PC-3 (cell line): ENCODE measurements at places on chromosomes 5 and 9.

DNA sequence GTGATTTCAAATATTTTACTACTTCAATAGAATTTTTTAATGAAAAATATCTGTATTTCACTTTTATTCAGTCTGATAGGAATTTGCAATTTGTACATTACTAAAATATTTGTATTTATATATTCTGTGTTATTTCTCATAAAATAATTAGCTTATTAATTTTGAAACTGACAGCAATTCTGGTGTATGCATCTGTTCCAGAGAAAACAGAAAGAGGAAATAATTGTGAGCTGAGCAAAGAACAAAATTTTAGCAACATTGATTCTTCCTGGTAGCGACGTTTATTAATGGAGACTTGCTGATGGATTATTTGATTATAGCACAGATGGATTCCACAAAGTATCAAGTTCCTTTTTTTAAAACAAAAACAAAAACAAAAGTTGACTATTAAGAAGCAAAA, 61.0 kb downstream of the ST8SIA4 start:
- no peak for DNase-seq

DNA sequence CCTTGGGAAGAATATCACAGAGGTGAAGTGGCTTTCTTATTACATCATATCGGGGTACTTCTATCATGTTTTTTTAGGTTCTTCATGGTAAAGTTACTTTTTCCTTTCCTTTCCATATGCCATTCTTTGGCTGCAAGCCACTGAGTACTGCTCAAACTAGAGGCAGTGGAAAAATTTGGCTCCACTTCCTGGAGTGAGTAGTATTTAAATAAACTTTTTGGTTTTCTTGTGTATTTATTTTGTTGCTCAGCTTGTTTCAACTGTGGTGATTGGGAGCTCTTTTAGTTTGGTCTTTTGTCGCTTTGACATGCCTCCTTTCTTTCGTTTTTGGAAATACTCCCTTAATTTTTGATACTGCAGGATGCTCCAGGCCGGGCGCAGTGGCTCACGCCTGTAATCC, 69.8 kb downstream of the WDR70 start:
- DNase-seq = peak; percentile 27

DNA sequence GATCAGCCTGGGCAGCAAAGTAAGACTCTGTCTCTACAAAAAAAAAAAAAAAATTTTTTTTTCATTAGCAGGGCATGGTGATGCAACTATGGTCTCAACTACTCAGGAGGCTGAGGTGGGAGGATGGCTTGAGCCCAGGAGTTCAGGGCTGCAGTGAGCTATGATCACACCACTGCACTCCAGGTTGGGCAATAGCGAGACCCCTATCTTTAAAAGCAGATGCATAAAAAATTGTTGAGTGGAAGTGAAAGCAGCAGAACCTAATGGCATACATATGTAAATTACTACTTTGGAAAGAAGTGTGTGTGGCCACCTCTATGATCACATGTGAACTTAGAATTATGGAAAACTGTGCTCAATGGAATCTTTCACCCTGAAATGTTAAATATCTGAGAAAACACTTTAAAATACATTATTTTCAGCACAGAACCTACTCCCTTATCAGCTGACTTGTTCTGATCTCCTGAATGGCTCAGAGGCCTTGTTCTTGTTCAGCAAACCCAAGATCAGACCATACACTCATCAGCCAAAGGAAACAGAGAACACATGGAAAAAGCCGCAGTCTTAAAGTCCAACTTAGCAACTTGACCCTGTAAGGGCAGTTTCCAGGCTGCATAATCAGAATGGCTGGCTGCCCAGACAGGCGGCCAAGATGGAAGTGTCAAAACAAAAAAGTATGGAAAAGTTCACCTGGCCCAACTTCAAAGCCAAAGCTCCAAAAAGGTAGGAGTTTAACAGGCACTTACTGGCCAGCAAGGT, 56.5 kb downstream of the SIL1 start:
- peak; percentile 22 for DNase-seq

GRCh38 chr9:98584059-98584458, 124.7 kb downstream of the GABBR2 start:
- DNase-seq = no peak

DNA sequence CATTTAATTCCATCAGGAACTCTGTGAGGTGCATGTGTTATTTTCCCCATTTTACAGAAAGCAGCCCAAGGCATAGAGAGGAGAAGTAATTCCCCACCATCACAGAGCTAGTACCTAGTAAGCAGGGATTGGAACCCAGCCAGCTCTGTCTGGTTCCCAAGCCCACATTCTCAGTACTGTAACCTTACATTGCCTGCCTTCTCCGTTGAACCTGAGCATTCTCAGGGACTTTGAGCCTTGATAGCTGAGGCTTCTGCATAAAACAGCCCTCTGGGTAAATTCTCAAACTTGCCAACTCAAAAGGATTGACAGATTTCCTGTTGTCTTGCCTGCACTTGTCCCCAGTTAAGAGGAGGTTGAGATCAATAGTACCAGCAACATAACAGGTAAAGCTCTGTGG, 9.2 kb upstream of the GLE1 start:
- DNase-seq = no peak

DNA sequence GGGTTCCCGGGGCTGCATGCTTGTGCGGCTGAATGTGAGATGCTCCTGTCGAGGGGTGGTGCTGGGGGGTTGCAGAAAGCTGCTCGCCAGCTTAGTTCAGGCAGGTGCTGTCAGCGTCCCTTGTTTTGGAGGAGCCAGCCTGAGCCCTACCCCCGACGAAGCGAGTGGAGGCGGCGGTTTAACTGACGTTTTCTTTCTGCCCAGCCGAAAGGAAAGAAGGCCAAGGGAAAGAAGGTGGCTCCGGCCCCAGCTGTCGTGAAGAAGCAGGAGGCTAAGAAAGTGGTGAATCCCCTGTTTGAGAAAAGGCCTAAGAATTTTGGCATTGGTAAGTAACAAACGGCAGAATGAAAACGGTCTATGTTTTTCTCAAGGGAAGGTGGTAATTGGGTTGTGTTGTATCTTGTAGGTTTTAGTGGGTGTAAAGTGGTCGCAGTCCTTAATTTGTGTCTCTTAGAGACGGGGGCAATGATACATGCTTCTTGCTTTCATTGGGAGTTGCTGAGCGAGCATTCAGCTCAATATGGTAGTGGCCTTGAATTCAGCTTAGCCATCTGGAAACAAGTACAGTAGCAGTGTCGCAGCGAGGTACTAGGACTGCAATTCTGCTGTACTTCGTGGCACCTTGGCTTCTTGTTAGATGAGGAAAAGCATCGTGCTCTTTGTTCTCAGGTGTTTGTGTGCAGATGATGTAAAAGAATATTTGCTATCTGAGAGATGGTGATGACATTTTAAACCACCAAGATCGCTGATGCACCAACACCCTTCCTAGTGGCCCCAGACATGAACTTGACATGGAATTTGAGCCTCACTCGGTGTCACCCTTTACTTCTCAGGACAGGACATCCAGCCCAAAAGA, 928 bp downstream of the RPL7A start:
- no peak for DNase-seq

DNA sequence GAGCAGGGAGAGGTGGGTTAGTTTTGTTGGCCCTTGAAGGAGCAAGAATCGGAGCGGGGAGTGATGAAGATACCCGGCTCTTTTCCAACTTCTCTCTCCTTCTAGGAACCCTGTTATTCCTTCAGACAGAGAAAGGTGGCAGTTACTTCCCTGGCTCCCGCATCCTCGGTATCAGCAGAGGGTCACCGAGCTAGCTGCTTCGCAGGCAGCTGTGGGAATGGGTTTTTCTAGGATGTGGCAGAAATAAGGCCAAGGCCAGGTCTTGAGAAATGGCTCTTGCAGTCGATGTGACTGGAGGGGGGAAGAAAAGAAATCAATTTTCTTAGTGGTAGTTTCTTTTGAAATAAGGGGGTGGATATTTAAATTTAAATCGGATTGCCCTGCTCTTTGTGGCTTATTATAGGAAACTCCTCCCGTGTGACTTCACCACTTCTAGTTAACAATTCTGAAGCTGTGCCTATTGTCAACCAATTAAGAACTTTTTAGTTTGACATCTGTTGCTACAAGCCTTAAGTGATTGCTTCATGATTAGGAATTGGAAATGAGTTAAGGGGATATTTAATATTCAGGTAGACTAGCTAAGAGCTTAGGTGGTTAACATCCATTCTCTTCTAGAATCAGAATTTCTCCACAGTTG, 1.4 kb downstream of the SAP30L start:
- no peak for DNase-seq
